Fibroblast of skin of left biceps (primary cell): ENCODE measurements at places on chromosomes 7 and 10.

- no peak for DNase-seq
These were observed 257.2 kb downstream of the MAD1L1 start for GRCh38 chr7:1975581-1975980.

- DNase-seq, result no peak
These were observed 12.4 kb upstream of the GSTK1 start for GRCh38 chr7:143250822-143251221.

- no peak for DNase-seq
These were observed 59.2 kb downstream of the FOXL3 start for GRCh38 chr7:348962-349743.

- DNase-seq, result no peak
These were observed 714.8 kb upstream of the GALNT17 start for GRCh38 chr7:70416986-70417655.

- no peak for DNase-seq
These were observed 690.5 kb upstream of the LRRN3 start for GRCh38 chr7:110400411-110400810.

GRCh38 chr7:140688341-140688740, 8.2 kb upstream of the NDUFB2 start:
- no peak for DNase-seq

DNA sequence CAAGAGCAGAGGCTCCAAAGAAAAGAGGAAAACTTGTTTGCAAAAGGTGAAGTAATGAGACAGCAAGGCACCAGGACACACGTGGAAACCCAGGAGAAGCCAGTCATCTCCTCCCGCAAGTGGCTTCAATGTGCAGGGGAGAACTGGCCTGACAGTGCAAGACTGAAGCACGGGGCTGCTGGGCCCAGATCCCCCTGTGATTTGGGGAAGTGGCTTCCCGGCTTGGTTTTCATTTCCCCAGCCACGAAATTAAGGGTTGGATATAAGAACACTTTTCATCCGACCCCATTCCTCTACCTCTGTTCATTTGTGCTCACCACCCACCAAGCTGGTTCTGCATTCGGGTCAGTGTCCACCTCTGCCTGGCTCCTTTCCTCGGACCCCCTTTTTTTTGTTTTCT, 306.4 kb downstream of the FGFR2 start:
- no peak for DNase-seq

DNA sequence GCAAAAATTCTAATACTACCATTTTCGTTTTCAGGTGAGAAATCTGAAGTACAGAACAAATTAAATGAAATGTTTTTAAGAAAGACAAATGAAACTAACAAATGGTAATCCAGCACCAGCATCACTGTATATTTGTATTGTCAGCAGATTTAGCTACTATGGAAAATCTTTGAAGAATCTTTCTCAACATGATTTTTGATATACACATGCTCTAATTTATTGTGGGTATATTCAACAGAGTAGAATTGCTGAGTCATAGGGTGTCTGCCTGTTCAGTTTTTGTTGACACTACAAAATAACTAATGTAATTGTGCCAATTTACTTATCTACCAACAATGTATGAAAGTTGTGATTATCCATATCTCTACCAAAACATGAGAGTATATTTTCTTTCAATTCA, 437.6 kb downstream of the PCDH15 start:
- DNase-seq, result no peak

DNA sequence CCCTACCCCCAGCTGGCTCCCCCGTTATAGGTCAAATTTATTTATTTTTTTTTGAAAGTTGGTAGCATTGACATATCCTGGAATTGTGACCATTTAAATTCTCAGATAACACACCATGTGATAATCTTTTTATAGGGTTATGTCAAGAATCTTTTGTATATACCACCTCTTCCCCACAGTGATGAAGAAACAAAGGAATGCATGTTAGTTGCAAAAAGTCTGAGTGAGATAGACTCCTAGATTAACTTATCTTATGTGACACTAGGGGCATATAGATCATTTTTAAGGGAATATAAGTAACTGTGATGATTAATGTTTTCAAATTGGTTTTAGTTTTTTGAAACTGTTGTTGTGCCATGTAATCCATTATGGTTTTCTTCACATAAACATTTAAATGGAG, 68.3 kb downstream of the MLLT10 start:
- DNase-seq, result no peak

- no peak for DNase-seq
These were observed 27.4 kb upstream of the UBE3C start for GRCh38 chr7:157111311-157111710.

- DNase-seq, result no peak
These were observed 199.3 kb upstream of the AUTS2 start for GRCh38 chr7:69398986-69399385.

GRCh38 chr7:50953820-50954219, 171.1 kb upstream of the GRB10 start:
- no peak for DNase-seq

DNA sequence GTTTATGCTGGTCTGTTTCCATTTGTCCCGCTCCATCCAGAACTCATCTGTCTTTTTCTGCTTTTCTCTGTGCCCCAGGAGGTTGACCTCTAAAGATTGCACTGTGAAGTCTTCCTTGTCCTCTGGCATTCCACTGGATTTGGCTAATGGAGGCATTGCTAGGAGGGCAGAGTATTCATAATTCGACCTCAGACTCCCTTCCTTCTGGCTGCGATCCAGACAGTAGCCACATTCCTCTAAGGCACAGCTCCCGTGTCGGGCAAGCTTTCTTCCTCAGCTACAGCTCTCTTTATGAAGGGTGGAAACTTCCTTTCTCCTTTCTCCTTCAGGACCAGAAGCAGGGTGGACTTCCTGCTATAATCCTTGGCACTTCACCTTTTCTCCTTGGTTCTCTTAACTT, 175.9 kb downstream of the BAMBI start:
- no peak for DNase-seq

DNA sequence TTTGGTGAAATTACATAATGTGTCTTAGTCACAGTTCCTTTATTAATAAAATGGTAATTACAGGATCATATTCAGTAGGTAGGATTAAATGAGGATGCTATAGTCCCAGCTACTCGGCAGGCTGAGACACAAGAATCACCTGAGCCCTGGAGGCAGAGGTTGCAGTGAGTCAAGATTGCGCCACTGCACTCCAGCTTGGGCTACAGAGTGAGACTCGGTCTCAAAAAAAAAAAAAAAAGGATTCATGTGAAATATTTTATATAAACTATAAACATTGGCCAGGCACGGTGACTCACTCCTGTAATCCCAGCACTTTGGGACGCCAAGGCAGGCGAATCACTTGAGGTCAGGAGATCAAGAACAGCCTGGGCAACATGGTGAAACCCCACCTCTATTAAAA, 197.9 kb downstream of the IMMP2L start:
- peak; percentile 8 for DNase-seq

DNA sequence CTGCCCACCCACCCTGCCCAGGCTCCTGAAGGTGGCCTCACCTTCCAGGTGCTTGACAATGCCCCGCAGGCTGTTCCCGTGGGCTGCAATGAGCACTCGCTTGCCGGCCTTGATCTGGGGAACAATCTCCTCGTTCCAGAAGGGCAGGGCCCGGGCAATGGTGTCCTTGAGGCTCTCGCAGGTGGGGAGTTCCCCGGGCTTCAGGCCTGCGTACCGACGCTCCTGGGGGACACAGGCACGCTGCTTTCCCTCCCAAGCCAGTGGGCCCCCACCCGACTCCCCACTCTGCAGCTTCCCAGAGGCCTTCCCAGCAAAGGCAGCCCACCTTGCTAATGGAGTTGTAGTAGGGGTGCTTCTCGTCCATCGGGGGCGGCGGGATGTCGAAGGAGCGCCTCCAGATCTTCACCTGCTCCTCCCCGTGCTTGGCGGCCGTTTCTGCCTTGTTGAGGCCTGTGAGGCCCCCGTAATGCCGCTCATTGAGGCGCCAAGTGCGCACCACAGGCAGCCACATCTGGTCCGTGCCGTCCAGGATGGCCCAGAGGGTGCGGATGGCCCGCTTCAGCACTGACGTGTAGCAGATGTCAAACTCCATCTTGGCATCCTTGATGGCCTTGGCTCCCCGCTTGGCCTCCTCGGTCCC, 456 bp downstream of the PGAM2 start:
- DNase-seq, result no peak

DNA sequence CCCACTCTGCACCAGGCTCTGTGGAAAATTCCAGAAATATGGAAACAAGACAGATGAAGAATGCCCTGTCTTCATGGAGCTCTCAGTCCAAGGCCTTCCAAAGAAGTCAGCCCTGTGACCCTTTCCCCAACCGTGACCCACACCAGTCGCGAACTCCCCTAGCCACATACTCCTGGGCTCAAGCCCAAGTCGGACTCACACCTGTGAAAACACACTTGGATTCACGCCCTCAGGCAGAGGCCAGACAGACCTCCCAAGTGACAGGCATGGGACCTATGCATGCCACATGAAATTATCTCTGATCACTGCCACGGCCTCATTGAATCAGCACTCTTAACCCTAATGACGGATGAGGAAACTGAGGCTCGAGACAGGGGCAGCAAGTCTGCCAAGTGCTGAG, 42.5 kb downstream of the ZCCHC24 start:
- no peak for DNase-seq

DNA sequence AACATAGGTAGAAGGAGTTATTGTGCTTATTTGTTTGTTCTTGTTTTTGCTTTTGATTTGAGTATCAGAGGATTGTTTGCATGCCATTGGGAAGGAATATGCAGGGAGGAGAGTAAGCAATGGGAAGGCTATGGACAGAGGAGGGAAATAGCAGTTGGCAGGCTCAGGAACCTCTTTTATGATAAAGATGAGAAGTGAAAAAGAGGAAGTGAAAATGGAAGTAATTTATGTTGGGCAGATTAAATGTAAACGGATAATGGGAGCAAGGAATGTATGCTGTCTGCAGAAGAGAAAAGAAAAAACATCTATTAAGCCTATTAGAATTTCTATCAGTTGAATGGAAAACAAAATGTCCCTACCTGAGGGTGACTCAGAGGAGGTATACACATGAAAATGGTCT, 90.1 kb upstream of the NPSR1 start:
- no peak for DNase-seq

DNA sequence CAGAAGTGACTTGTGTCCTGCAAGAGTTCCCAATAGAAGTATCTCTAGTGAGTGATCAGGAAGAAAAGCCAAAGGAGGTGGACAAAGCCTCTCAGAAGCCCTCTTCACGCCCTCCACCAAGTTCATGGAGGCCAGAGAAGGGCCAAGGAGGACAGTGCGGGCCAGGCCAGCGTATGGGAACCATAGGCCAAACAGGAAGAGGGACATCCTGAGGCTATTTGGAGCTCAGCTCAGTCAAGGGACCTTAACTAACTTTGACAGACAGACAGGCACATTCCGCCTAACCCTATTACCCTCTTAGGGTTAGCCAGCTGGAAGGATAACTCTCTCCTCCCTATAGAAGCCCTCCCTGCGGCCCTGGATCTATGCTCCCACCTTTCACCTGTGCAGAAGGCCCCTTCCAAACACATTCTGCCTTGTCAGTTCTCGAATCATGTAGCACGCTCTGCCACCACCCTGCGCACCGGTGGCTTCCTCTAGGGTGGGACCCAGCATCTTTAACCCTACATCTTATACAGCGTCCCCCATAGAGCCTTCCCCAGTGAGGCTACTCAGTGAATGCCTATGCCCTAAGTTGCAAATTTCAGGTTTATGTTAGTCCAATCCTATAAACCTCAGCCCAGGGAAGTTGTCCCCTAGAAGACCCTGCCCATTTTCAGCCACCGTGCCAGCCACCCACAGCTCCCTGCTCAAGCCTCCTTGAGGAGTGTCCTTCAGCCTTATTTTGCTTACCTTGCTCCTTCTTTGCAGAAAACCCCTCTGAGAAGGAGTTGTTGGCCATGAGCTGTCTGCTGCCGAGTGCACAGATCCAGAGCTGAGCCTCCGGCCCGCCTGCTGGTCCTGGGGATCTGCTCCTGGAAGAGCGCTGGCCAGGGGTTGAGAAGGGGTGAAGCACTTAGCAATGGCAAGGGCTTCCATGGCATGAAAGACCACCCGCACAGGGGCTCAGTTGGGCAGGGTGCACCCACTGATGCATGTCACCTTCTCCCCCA, 36.9 kb downstream of the FRMPD2 start:
- DNase-seq, result no peak

DNA sequence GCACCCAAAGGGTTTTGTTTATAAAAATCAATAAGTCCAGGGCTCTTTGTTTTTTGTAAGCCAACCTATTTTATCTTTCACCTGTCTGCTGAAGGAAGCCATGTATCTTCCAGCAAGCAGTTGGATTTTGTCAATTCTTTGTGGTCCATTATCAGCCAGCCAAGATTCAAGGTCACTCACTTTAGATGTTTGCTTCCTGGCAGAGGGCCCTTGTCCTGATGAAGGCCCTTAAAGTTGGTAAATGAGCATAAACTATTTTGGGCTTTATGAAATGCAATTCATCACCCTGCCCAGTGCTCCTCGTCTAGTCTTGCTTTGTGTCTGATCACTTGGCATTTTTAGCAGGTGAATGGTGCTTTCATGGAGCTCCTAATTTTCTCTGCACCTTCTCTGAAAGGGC, 1004.2 kb downstream of the GRID1 start:
- no peak for DNase-seq

- no peak for DNase-seq
These were observed 326.9 kb downstream of the GPAM start for GRCh38 chr10:111856631-111857030.

DNA sequence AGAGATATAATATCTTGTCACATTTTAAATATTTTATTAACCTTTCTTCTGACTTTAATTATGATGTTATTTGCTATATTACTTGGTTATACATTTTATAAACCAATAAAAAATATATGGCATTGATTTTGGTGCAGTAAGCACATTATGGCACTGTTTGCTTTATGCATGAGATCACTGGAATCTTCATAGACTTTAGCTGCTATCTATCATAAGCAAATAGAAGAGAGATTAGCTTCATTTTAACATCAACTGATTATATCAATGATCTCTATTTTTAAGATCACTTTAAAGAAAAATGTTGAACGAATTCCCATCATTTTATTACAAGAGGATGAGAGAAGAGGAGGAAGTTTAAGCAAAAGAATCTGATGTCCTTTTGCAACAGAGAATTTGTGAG, 58.6 kb upstream of the CDK1 start:
- no peak for DNase-seq

- no peak for DNase-seq
These were observed 37.6 kb downstream of the RPS24 start for GRCh38 chr10:78071140-78071856.

GRCh38 chr7:29408841-29409243, 154.8 kb upstream of the PRR15 start:
- peak; percentile 55 for DNase-seq

DNA sequence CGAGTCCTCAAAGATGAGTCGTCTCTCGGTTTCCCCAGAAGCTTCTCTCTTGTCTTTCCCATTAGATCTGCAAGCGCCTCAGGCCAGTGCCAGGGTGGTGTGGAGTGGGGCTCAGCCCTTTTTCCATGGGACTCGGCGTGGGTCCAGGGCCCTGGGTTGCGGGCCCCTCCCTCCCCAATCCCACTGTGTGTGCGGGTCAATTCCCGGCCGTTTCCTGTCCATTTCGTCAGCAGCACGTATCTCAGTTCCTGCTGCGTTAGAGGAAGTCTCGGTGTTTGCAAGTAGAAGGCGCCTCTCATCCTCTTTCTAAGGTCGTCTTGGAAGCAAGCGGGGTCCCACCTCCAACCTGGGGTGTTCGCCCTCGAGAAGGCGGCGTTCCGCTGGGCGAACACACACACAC, 25.1 kb upstream of the ADGRA1 start:
- no peak for DNase-seq
